CD4-positive, alpha-beta T cell treated with Interleukin-21 for 1 hour (primary cell): ENCODE measurements at places on chromosomes 3 and 15.

DNA sequence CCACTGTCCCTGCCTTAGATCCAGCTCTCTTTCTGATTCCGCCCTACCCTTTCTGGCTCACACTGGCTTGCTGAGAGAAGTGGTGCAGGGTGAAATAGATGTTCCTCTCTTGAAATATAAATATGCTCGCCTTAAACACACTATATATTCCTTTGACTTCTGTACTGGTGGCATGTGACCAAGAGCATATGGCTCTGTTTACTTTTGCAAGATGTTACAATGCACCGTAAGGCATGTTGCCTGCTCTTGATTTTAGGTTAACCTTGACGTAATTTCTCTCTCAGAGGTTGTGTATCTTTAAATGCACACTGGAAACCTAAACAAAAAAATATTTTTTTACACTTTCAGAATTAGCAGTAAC lies 749 bp downstream of the RSRC1 start:
- no peak for DNase-seq

- DNase-seq = no peak
Observed at GRCh38 chr3:181683563-181683962, 28.2 kb upstream of the SOX2 start.

DNA sequence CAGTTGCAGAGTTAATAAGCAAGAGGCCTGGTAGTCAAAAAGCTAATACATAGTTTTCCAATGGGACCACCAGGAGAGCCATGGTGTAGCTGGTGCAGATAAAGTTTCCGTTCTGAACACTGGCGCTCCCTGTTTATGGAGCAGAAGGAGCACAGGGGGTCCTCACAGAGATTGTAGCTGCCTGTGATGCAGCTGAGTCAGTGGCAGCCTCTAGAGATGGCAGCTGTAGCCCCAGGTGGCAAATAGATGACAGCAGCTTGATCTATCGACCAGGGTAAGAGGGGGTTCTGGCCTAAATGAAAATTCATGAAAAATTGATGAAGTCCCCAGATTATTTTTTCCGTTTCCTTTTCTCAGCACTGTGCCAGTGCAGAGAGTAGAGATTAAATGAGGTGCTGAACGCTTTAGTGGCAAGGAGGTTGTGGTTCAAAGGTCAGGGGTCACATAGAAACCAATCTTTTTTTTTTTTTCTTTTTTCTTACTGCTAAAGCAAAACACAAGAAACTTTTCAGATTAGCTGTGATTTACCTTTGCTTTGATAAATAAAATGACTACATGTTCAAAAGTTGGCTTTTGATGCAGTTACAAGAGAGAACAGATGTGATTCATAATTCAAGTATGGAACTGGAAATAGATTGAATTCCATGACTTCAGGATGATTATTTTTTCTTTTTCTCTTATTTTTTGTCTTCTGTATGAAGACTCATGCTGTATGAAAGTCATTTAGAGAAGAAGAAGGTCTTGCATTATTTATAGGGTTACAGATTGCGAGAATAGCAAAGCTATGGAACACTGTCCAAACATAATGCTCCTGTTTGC lies 63.3 kb downstream of the ROBO2 start:
- no peak for DNase-seq

GRCh38 chr15:33114374-33114717 lies 80.2 kb downstream of the FMN1 start:
- no peak for DNase-seq

- DNase-seq = no peak
Observed at GRCh38 chr3:186976837-186977750, 46.8 kb downstream of the ST6GAL1 start.

GRCh38 chr15:70857562-70858285 lies 3.8 kb upstream of the LARP6 start:
- no peak for DNase-seq

DNA sequence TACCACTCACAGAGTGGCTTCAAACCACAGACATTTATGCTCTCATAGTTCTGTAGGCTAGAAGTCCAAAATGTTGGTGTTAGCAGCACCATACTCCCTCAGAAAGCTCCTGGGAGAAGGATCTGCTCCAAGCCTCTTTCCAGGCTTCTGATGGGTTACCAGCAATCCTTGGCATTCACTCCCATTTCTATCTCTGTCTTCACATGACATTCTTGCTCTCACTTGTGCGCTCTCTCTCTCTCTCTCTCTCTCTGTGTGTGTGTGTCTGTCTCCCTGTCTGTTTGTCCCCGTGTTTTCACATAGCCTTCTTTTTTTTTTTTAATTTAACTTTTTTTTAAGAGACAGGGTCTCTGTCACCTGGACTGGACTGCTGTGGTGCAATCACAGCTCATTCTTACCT lies 26.3 kb downstream of the CDAN1 start:
- no peak for DNase-seq

- DNase-seq = no peak
Observed at GRCh38 chr3:46749129-46749528, 31.5 kb upstream of the PRSS50 start.

GRCh38 chr15:33782966-33783365 lies 185.3 kb upstream of the CHRM5 start:
- DNase-seq = no peak

- DNase-seq = no peak
Observed at GRCh38 chr3:71559021-71559420, 24.5 kb downstream of the FOXP1 start.

DNA sequence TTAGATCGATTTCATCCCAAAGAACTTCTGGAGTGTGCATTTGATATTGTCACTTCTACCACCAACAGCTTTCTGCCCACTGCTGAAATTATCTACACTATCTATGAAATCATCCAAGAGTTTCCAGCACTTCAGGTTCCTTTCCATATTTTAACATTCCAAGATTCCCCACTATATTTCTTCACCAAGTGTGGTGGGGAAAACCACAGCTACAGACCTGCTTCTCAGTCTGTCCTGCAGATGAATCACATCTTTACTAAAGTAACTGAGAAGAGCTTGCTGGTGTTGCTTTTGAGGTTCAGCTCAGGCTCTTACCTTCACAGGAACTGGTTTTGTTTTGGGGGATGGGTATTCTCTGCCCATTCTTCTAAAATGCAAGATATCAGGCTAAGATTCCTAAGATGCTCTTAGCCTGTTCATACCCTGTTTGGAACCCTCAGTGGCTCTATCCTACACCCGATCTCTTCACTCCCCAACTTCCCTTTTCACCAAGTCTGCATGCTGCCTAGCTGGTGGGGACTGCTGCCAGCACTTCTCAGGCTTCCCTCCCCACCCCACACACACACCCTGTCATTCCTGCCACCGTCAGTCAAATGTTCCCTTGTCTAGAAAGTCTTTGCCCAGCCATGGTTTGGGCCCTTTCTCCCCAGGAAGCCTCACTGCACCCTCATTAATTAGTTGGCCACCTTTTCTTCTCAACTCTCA lies 30.8 kb downstream of the SRP14 start:
- DNase-seq = no peak

GRCh38 chr3:72847751-72848702 lies at the start of gene SHQ1:
TSS of gene SHQ1 (minus strand) at chr3:72848445. CDS start at chr3:72848340, 105 bp downstream.
- DNase-seq = peak; percentile 93

DNA sequence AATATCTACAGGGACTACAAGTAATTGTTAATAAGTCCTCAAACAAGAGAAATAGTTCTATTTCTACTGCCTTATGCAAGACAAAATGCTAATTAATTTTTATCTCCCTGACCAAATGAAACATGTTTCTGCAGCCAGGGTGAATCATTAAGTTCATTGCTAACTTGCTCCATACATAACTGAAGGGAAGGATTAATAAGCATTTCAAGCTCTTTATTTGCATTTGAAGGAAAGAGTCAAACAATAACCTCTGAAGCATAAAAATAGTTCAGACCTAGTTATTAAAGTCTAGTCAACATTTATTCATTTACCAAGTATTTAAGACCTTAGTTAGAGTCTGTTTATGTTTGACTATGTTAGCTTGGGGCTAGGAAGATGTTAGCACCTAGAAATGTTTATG lies 120.0 kb downstream of the ATP1B3 start:
- DNase-seq = no peak

DNA sequence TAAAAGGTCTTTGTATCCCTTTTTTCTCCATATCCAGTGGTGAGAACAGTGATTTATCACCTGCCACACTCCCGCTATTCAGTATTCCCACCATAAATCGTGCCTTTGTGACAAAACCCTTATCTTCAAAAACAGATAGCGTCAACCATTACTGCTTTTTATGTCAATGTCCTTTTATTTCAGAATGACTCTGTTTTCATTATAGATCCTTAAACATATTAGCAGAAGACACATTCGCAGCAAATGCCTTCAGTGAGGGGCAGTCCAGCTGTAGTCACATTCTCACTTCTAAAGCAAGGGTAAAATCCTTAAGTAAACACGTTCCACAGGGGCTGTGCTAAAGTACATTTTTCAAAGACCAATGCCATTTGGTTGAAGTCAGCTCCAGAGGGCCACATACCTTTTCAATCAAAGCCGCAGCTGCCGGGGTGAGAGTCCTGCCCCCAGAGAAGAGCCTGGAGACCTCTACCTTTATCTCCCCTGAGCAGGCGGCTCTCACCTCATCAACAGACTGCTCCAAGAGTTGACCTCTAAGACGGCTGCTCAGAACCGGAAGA lies 53.4 kb downstream of the PDZRN3 start:
- no peak for DNase-seq

- DNase-seq = no peak
Observed at GRCh38 chr3:40053663-40054062, 244.3 kb downstream of the MYRIP start.
